Lung microvascular endothelial cell (primary cell): ENCODE measurements at places on chromosomes 5 and 9.

DNA sequence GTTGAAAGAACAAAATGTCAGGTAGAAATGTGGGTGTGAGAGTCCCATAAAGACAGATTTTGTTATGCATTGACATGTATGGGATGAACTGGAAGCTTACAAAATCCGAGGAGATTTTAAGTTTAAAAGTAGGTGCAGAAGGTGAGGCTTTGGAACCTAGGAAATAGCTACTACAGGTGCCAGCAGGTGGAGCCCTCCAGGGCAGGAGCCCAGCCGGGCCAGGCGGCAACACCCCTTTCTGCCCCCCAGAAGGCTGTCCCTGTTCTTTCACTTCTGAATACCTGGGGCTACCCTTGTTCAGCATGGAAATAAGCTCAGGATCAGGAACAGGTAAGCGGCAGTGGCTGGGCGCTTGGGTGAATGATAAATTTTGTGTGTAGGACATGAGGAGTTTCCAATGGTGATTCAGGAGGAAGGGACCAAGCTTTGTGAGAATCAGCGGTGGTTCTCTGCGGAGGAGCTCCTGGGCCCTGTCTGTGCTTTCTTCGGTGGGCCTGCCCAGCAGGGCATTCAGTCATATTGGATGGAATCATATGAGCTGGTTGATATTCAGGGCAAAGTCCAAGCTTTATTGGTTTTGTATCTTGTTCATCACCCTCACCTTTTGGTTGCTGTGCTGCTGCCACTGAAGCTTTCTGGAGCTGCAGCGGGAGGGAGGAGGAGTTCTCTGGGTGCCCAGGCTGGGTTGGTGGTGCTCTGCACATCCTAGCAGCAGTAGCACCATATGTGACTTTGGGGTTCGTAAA lies 12.3 kb downstream of the PCBD2 start:
- DNase-seq: no peak

DNA sequence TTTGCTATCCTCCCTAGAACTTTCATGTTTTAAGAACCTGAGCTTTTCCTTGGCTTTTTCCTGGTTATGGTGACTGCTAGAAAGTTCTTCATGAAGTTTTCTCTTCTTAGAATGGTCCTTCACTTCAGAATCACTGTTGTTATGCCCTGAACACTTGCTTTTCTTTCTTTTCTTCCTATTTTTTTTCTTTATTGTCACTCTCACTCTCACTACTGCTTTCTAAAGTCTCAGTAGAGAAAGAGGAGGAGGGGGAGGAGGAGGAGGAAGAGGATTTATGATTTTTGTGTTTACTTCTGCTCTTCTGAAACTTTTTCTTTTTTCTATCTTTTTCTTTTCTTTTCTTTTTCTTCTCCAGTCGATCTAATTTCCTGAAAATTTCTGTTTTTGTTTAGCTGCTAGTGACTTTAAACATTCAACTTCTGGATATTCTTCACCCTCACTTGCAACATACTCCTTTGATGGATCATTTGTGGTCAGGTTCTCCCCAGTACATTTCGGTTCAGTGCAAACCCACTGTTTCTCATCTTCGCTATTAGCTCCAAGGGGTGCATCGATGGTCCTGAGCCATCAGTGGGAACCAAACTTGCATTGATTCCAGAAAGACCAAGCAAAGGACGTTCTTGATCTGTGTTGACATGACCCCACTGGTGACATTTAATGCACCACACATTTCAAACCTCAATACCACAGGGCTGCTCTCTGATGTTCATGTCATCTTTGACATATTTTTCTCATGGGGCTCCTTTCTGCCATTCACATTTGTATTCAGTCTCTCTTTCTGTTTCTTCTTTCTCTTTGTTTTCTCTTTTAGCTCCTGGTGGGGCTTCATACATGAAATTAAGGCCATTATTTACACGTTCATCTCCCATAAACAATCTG lies 81.6 kb upstream of the HAND1 start:
- no peak for DNase-seq

GRCh38 chr9:19465586-19466279 lies 56.9 kb downstream of the ACER2 start:
- DNase-seq: no peak

- DNase-seq: peak; percentile 8
These were observed at the start of gene PCDHB4 for GRCh38 chr5:141121563-141121962. Gene PCDHB4, plus strand, starts transcription at chr5:141121818. Its CDS starts 181 bp downstream, at chr5:141121999.

GRCh38 chr5:8829323-8830029 lies 716.4 kb downstream of the SEMA5A start:
- peak; percentile 67 for DNase-seq

DNA sequence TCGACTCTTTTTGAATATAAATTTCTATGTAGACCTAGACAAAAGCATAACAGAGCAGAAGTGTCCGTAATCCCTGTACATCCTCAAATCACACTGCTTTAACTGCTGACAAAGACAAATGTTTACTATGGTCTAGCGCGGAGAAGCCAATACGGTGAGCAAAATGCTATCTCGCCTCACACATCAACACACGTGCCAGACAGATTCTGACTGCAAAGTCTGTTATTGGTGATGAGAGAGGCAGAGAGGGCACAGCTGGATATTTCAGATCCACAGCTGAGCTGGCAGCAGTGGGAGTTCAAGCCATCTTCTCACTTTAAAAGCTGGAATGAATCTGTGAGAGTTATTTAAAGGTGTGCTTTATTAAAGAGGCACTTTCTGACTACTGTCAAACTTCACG lies 124.3 kb downstream of the ARL15 start:
- no peak for DNase-seq

DNA sequence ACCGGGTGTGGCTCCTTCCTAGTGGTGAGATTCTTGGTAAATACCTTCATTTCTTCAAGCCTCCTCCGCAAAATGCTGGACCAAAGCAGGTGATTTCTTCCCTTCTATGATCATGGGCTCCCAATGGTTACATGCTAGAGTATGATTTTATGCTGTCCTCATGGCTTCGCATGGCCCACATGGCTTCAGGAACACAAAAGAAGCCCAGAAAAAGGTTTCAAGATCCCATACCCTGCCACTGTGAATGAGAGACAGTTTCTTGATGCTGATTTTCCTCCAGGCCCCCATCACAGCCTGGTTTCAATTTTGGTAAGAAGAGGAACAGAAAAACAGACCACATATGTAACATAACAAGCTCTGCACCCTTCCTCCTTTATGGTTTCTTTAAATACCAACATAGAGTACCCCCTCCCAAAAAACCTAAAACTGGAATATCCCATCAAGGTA lies 2.4 kb upstream of the RXFP3 start:
- DNase-seq: no peak

DNA sequence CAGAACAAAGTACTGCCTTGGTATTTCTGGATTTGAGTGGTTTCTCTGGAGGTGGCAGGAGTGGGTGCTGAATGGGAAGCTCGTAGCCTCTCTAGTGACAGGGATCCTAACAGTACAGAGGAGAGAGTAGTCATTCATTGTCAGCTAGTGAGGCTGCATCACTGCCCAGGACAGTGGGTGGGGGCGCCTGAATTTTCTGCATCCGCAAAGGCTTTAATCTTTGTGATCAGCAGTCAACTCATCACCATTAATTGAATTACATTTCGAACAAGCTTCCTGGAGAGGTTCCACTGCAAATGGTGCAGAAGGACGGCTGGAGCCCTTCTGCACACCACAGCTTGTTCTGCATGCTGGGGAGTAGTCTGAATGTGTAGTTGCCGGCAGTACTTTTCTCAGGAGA lies 77.5 kb downstream of the HSPA4 start:
- DNase-seq: no peak

- no peak for DNase-seq
These were observed 138.1 kb upstream of the GRAMD2B start for GRCh38 chr5:126284977-126285696.

- DNase-seq: no peak
These were observed 161.0 kb downstream of the PAM start for GRCh38 chr5:102916109-102916508.

DNA sequence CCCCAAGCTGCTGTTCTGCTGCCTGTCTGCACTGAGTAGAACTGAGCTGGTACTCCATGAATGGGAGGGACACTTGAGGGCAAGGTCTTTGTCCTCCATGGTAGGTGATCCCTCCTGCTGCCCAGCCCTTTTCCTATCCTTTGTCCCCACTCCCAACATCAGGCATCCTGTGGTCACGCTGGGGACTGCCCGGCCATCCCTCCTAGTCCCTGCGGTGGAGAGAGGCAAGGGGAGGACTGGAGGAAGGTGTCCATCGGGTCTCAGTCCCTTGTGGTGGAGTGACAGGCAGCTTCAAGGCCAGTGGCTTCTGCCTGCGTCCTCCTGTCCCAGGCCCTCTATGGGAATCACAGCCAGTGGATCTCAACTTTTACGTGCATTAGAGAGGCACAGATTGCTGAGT lies 25.9 kb downstream of the ROR2 start:
- DNase-seq: no peak

GRCh38 chr5:62948301-62948700 lies 369.7 kb downstream of the LRRC70 start:
- DNase-seq: peak; percentile 53

- DNase-seq: no peak
These were observed 231.3 kb downstream of the ATPSCKMT start for GRCh38 chr5:10018201-10019069.

- no peak for DNase-seq
These were observed 598 bp upstream of the TMED7 start for GRCh38 chr5:115626445-115626823.

DNA sequence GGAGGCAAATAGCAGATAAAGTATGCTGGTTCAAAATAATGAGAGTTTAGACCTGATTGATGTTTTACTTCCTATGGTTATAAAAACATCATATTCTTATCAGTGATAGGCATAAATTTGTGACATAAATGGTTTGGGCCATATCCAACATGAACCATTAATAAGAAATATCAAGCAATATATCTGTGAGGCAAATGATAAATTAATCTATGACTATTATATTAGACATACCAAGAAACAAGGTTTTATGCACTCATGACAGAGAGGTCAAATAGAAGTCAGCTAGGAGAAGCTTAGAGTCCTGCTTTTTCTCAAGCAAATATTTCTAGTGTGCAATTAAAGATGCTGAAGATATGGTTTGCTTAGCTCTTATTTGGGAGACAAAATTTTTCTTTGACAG lies 10.4 kb downstream of the SMIM3 start:
- no peak for DNase-seq

GRCh38 chr5:159317849-159318248 lies 12.4 kb downstream of the IL12B start:
- no peak for DNase-seq

- no peak for DNase-seq
These were observed 124.0 kb downstream of the GNAQ start for GRCh38 chr9:77907585-77907984.

- DNase-seq: no peak
These were observed 76.6 kb upstream of the XPA start for GRCh38 chr9:97773723-97774122.

GRCh38 chr5:116953251-116953930 lies 378.8 kb upstream of the SEMA6A start:
- DNase-seq: peak; percentile 21

DNA sequence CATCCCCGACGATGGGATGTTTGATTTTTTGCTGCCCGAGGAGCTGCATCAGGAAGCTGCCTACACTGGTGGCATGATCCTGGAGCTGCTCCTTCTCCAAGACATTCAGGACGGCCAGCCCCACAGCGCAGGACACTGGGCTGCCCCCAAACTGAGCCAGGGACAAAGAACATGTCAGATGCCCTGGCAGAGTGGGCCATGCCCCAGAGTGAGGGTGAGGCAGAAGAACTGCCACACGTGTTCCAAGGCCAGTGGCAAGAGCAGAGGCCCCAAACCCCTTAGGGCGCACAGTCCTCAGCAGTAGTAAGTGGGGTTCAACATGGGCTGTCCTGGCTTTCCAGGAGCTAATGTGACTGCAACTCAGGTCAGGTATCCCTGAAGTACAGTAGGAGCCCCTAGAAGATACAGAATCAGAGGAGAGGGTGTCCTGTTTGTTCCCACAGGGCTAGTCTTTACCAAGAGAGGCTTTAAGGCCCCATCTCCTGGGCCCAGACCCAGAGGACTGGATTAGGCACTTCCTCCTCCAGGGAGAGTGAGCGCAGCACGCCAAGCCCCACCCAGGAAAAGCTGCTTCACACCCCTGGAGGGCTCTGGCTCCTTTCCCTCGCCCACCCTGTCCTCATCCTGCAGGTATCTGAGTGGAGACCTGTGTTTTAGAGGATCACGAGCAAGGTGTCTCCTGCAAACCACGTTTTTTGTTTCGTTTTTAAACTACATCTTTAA lies 11.1 kb downstream of the HNRNPAB start:
- no peak for DNase-seq

- no peak for DNase-seq
These were observed 48.2 kb downstream of the RASGEF1C start for GRCh38 chr5:180160789-180161188.

GRCh38 chr5:35657877-35658276 lies 40.2 kb downstream of the SPEF2 start:
- DNase-seq: no peak

GRCh38 chr5:68725905-68726683 lies 367.7 kb upstream of the SLC30A5 start:
- no peak for DNase-seq

- no peak for DNase-seq
These were observed 45.3 kb upstream of the TMC1 start for GRCh38 chr9:72476100-72476499.

- no peak for DNase-seq
These were observed 308.8 kb downstream of the IRX2 start for GRCh38 chr5:2442496-2443354.

DNA sequence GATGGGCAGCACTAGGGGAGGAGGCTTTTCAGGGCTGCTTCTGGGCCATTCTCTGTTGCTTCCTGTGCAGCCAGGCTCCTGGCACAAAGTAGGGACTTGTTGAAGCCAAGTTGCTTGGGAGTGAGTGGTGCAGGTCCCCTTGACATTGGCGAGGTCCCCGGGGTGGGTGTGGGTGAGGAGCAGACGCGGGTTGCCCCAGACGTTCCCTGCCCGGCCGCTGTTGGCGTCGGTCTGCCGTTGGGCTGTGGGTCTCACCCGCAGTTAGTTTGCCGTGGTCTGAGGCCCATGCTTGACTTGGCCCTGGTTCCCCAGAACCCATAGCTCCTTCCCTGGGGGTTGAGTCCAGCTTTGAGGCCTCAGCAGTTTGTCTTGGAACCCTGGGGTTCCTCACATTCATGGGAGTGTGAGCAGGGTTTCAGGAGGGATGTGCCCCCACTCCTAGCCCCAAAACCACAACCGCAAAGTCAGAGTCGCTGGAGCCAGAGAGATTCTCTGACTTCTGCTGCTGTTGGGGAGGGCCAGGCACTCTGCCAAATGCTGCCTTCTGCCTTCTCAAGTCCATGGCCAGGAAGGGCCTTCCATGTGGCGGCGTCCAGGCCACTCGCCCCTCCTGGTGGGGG lies 77.5 kb downstream of the RXRA start:
- no peak for DNase-seq

GRCh38 chr5:61910771-61911170 lies 395.2 kb upstream of the KIF2A start:
- DNase-seq: no peak

DNA sequence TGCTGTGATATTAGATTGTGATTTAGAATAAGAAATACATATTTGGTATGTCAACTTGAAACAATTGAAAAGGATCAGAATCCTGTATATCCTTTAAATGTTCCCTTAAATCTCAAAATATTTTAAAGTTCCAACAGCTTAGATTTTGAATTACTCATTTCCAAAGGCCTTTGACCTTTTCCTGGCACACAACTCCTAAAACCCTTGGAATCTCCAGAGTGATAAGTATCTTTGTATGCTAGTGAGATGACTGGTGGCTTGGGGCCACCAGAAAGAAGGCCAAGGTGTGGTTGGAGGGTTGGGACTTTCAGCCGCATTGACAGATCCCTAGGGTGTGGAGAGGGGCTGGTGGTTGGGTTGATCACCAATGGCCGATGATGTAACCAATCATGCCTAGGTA lies 104.7 kb downstream of the YIPF5 start:
- DNase-seq: no peak
